Spinal cord (tissue), 10 donors: ENCODE measurements at places on chromosomes 11 and 22. TPM values are rescaled to one million over a fixed set of nuclear protein-coding genes. Genes with fewer than 3 reads are reported as not detected.

The GNB1L gene
- 4.8 TPM for total RNA-seq

The GPR83 gene
- total RNA-seq = 5.3 TPM

The ADM2 gene
- 0.10 TPM for total RNA-seq

The DNAJB7 gene
- not detected for total RNA-seq

The PKDREJ gene
- total RNA-seq = 0.06 TPM

The C22orf42 gene
- 2.8 TPM for total RNA-seq

The SMC1B gene
- total RNA-seq = not detected

The UCP3 gene
- 2.5 TPM for total RNA-seq

The OR52N4 gene
- not detected for total RNA-seq

The MS4A1 gene
- 0.17 TPM for total RNA-seq

The MYEOV gene
- 0.39 TPM for total RNA-seq

The APOBEC3F gene
- 8.0 TPM for total RNA-seq

The PRR5 gene
- total RNA-seq = 13.1 TPM

The MMP11 gene
- total RNA-seq = 4.3 TPM

The FIBIN gene
- 81.6 TPM for total RNA-seq
